Motor neuron (in vitro differentiated cells): ENCODE measurements at places on chromosomes 5 and 9. TPM values are rescaled to one million over a fixed set of nuclear protein-coding genes. Genes with fewer than 3 reads are reported as not detected.

GPR151 gene
- 0.22 and 0.44 TPM in 2 replicates for total RNA-seq

BTNL8 gene
- 0.38 TPM in 1 of 2 replicates, not detected in the other for total RNA-seq

NMUR2 gene
- total RNA-seq, result not detected in 2 replicates

ALDOB gene
- not detected in 2 replicates for total RNA-seq

SPOCK1 gene
- 34.5 and 43.4 TPM in 2 replicates for total RNA-seq

MCIDAS gene
- total RNA-seq, result 1.0 and 1.3 TPM in 2 replicates

TAS2R1 gene
- total RNA-seq, result 0.81 and 1.0 TPM in 2 replicates

RAI14 gene
- 203 and 222 TPM in 2 replicates for total RNA-seq

LMNB1 gene
- total RNA-seq, result 78.9 and 87.7 TPM in 2 replicates

PCDHGB6 gene
- 42.9 and 46.7 TPM in 2 replicates for total RNA-seq

FAM81B gene
- 38.7 and 46.3 TPM in 2 replicates for total RNA-seq

CDX1 gene
- 0.36 and 0.46 TPM in 2 replicates for total RNA-seq

LPAR1 gene
- 0.47 and 0.69 TPM in 2 replicates for total RNA-seq

BAAT gene
- 0.15 and 0.21 TPM in 2 replicates for total RNA-seq

CCL21 gene
- not detected in 2 replicates for total RNA-seq

PTGES gene
- 1.2 and 4.7 TPM in 2 replicates for total RNA-seq

- ATAC-seq, result no peak
Measured at GRCh38 chr9:122221183-122221811, 7.5 kb downstream of the LHX6 start.

- peak; percentile 88 for ATAC-seq
Measured at GRCh38 chr9:3848445-3849114, 322.8 kb upstream of the RFX3 start.

- ATAC-seq, result no peak
Measured at GRCh38 chr5:167012123-167013034, 1279.1 kb upstream of the WWC1 start.

- ATAC-seq, result peak; percentile 92
Measured at GRCh38 chr5:10607023-10607665, 43.3 kb downstream of the ANKRD33B start.

DNA sequence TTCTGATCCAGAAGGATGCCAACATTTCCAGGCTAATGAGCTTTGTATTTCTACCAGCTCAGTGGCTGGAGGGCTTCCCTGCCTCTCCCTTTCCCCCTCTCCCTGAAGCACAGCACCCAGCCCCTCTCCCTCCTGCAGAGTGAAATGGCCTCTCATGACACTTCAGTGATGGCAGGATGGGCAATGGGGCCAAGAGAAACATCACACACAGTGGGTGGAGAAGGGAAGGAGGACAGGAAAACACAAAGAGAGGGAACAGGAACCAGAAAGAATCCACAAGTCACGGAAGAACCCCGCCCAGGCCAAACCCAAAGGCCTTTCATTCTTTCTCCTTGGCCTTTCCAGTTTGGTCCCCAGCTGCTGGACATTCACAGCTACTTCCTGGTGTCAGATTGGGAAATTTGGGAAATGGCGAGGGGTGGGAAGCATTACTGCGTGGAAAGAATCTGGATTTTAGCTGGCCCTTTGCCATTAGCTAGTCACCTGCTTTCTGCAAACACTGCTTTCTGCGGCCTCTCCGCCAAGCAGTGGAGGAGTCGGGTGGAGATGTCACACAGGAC, 82.6 kb downstream of the GLDC start:
- no peak for ATAC-seq

- ATAC-seq, result no peak
Measured at GRCh38 chr5:14574891-14575508, 6.6 kb upstream of the OTULINL start.

GRCh38 chr5:142769251-142769792, 855 bp upstream of the ARHGAP26 start:
- ATAC-seq, result no peak

DNA sequence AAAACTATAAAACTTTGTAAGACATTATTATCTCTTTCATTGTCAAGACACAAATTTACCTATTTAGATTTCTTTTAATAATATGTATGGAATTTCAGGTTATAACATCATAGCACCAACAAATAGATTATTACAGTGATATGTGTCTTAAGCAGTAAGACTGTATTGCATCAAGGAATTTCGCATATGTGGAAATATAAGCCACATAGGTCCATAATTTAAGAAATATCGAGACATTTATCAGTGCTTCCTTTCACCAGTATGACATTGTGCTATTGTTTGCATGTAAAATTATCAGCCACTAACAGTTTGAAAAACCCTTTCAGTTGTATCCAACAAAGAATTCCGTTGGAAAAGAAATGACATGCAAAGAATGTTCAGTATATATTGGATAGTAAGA, 186.7 kb upstream of the RASA1 start:
- ATAC-seq, result no peak

- no peak for ATAC-seq
Measured at GRCh38 chr5:97842687-97843086, 659.6 kb upstream of the RIOK2 start.

DNA sequence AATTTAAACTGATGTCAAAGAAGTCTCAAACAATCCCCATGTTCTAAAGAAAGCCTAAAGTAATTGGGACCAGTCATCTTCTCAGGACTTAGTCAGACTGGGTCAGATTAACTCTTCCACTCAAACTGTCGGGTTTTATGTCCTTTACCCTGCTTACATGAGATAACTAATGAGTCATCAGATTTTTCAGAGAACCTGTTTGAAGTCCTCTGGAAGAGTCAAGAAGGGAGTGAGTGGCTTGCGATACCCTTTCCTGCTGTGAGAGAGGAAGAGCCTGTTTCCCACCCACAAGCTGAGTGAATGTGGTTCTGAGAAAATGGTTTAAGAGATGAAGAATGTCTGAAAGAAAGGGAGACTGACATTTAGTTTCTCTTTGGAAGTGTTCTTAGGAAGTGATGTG, 1866.7 kb upstream of the C9orf72 start:
- no peak for ATAC-seq

DNA sequence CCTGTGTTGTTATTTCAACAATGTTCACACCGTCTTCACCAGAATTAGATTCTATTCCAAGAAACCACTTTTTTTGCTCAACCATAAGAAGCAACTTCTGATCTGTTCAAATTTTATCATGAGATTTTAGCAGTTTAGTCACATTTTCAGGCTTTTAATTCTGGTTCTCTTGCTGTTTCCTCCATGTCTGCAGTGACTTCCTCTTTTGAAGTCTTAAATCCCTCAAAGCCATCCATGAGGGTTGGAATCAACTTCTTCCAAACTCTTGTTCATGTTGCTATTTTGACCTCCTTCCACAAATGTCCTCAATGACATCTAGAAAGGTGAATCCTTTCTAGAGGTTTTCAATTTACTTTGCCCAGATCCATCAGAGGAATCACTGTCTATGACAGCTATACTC, 25.7 kb upstream of the ENTREP1 start:
- no peak for ATAC-seq

DNA sequence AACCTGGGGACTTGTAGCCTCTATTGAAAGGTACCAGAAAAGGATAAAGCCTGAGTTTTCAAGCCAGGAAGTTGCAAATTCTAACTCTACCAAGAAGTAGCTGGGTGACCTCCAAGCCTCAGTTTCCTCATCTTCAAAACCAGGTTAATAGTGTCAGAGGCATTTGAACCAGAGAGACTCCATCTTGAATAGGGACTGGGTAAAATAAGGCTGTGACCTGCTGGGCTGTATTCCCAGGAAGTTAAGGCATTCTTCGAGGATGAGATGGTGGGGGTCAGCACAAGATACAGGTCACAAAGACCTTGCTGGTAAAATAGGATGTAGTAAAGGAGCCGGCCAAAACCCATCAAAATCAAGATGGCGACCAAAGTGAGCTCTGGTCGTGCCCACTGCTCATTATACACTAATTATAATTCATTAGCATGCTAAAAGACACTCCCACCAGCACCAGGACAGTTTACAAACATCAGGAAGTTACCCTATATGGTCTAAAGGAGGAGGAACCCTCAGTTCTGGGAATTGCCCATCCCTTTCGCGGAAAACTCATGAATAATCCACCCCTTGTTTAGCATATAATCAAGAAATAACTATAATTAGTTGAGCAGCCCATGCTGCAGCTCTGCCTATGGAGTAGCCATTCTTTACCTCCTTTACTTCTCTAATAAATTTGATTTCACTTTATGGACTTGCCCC, 3.8 kb upstream of the SERINC5 start:
- no peak for ATAC-seq

- ATAC-seq, result no peak
Measured at GRCh38 chr5:37789991-37790390, 49.9 kb downstream of the GDNF start.

- no peak for ATAC-seq
Measured at GRCh38 chr5:9197881-9198260, 348.0 kb downstream of the SEMA5A start.

GRCh38 chr5:57780306-57780960, 297.8 kb upstream of the ACTBL2 start:
- ATAC-seq, result no peak

DNA sequence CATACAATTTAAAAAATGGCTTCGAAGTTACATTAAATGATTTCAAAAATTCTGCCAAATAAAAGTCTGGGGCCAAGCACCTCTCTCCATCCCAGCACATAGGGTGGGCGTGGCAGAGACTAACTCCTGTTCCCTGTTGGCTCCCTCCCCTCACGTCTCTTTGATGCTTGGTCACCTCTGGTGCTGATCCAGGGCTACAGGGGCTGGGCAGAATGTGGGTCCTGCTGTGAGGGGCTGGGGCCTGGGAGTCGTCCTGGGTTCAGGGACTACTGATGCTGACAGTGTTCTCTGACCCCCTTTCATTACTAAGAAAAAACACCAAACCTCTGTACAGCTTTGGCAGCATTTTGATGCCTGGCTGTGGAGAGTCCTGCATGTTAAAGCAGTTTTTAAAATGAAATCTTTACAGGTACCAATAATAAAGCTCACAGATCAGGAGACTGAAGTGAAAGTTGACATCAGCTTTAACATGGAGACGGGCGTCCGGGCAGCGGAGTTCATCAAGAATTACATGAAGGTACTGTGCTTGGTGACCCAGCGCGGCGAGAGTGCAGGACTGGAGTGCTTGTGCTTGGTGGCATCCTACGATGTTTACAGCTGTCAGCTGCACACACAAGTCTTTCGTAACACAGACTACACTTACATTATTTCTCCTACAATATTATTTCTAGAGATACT, 29.0 kb downstream of the TENT4A start:
- ATAC-seq, result no peak

DNA sequence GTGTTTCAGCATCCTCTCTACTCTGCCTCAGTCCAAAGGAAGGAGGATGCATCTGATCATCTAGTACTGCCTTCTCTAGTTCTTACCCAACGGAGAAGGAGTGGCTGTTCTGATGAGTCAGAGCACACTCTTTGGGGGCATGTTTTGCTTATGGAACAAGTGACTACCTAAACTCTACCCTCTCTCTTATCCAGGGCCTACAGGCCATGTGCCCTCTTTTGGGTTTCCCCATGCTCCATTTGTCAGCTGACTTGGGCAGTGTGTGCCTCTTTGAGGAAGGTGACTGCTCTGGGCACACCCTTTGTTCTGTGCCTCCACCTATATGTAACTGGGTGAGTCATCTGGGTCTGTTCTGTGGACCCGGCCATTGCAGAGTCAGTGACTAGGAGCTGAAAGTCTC, 89.6 kb upstream of the BNC2 start:
- ATAC-seq, result no peak

DNA sequence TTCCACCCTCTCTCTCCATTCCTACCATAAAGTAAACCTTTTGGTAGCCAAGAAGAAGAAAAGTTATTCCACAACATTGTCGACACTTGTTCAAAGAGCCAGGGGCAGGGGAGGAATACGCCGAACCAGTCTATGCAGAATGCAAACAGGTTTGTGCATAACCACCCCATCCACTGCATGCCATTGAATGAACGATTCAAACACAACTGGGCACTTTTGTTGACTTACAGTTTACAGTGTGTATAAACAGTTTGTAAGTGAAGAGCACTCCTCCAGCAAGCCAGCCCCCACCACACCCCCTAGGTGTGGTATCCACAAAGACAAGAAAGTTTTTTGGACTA, 6.8 kb upstream of the S1PR3 start:
- ATAC-seq, result peak; percentile 95

GRCh38 chr5:110019119-110019518, 329.4 kb downstream of the MAN2A1 start:
- no peak for ATAC-seq

- no peak for ATAC-seq
Measured at GRCh38 chr9:33189331-33189791, 22.2 kb upstream of the B4GALT1 start.

GRCh38 chr5:139689631-139690063, 41.5 kb downstream of the CXXC5 start:
- ATAC-seq, result peak; percentile 38

GRCh38 chr5:34719029-34719428, 62.9 kb downstream of the RAI14 start:
- ATAC-seq, result no peak

- no peak for ATAC-seq
Measured at GRCh38 chr5:129114539-129115193, 20.1 kb downstream of the ISOC1 start.

DNA sequence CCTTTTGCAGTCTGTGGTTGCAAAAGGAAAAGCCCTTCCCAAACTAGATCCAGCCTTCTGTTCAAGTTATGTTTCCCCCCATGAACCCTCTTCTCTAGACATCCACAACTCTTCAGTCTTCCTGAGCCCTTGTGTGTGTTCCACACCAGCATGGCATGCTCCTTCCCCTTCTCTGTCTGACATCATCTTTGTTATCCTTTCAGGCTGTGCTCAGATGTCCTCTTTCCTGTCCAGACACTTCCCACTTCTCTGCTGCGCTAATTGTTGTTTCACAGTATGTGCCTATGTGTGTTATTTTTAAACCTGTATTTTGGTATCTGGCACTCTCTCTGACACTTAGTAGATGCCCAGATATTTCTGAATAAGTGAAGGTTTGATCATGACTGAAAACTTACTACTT, 38.2 kb downstream of the FOCAD start:
- peak; percentile 70 for ATAC-seq

GRCh38 chr5:173245319-173246134, 10.5 kb upstream of the NKX2-5 start:
- ATAC-seq, result no peak

- no peak for ATAC-seq
Measured at GRCh38 chr9:8734760-8735159, 935.2 kb upstream of the DMAC1 start.

DNA sequence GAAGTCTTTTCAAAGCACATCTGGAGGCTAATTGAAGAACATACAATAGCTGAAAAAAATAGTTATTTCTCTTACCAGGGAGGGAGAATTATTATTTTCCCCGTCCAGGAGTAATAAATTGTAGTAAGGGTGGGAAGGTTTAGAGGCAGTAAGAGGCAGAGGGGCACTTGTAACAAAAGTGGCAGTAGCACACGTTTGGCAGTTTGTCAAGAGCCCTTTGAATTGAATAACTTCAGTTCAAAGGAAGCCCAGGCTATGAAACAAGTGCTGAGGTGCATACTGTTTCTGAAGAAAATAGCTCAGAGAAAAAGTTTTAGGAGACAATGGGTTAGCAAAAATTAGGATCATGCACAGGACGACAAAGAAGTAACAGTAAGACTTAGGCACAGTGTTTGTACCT, 451.3 kb downstream of the LRRC70 start:
- no peak for ATAC-seq

DNA sequence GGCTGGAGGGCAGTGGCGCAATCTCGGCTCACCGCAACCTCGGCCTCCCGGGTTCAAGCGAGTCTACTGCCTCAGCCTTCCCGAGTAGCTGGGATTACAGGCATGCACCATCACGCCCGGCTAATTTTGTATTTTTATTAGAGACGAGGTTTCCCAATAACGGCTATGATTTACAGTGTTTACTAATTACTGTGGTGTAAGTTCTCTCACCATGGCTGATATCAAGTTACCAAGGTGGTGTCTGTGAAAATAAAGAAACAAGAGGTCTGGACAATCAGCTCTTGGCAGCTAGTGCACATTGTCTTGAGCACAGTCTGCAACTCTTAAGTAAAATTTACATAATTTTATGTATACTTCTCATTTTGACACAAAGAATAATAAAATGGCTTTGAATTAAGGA, 385.5 kb upstream of the COX7C start:
- no peak for ATAC-seq
